AG08396 (cell line): ENCODE measurements at places on chromosomes 6 and 20.

GRCh38 chr20:55774628-55775027 lies 230.7 kb downstream of the CBLN4 start:
- DNase-seq, result no peak

DNA sequence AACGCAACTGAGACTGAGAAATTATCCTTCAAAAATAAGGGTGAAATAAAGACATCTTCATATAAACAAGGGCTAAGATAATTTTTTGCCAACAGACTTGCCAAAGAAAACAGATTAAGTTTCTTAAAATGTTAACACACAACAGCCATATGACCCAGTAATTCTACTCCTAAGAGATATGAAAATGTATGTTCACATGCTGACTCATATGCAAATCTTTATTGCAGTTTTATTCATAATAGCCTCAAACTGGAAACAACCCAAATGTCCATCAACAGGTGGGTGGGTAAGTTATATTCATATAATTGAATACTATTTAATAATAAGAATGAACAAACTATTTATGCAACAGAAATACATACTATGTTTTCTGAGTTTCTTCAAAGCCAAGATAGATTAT lies 140.1 kb downstream of the REV3L start:
- DNase-seq, result no peak

GRCh38 chr6:44969446-44970185 lies 358.5 kb upstream of the RUNX2 start:
- DNase-seq, result no peak

DNA sequence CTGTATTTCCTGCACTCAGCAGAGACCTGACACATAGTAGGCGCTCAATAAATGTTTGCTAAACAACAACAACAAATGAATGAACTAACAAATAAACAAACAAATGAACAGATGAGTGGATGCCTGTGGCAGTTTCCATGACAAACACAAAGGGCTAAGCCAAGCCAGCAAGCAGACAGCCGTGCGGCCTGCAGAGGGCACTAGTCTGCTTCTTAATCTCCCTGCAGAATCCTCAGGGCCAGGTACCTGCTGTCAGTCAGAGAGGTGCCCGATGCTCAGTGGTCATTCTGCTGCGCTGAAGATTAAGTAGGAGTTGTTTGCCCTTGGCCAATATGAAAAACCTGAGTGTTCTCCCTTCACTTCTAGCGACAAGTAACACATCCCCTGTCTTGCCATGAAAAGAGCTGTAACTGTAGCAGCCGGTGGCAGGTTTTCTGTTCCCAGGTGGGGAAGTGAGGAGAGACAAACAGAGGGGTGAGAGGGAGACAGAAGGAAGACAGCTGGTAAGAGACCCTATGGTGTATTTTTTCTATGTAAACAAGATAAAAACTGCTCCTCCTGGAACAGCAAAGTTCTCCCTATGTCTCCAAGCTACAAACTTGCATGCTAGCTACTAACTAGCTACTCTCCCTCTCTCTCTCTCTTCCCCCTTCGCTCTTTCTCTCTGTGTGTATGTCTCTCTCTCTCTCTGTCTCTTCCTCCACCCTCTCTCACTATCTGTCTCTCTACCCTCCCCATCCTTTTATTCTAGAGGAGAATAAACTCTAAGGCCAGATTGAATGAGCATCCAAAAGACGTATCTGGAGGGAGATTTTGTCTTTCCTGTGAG lies at the start of gene MC3R:
MC3R (plus strand) TSS at position 779 of the 829 bp plus-strand sequence. CDS start 112 bp downstream, outside the sequence.
- peak; percentile 18 for DNase-seq

GRCh38 chr6:162485464-162485863 lies 242.1 kb downstream of the PRKN start:
- no peak for DNase-seq

DNA sequence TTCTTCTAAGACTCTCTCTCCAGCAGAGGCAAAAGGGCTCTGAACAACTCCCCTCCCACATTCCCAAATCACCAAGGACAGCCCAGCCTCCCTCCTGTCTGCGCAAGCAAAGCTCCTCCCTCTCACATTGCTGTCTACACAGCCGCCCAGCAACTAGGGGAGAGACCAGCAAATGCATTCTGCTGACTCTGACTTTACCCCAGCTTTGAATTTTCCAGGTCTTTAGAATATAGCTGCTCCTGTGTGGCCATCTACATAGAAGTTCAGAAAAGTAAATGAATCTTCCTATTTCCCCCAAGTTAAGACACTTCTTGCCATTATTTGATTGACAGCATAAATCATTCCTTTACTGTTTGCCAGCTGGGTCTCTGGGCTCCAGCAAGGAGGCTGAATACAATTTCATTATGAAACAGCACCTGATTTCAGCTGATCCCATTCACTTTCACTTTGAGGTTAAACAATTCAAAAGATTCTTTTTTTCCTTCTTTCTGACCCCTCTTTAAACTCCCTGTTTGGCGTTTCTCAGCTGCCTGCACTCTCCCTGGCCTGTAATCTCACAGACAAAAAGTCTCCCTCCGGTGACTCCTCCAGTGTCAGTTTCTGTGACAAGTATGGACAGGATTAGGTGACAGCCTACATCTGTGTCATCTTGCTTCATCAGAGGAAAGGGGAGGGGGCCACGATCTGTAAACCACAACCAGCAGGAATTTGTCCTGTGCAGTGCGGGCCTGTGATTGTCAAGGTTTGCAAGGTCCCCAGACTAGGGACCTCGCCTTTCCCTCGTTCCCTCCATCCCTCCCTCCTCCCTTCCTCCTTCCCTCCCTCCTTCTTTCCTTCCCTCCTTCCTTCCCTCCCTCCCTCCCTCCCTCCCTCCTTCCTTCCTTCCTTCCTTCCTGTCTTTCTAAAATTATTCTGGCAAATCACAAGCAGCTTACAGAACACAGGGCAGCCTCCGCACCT lies 205.6 kb upstream of the RIN2 start:
- DNase-seq, result no peak

DNA sequence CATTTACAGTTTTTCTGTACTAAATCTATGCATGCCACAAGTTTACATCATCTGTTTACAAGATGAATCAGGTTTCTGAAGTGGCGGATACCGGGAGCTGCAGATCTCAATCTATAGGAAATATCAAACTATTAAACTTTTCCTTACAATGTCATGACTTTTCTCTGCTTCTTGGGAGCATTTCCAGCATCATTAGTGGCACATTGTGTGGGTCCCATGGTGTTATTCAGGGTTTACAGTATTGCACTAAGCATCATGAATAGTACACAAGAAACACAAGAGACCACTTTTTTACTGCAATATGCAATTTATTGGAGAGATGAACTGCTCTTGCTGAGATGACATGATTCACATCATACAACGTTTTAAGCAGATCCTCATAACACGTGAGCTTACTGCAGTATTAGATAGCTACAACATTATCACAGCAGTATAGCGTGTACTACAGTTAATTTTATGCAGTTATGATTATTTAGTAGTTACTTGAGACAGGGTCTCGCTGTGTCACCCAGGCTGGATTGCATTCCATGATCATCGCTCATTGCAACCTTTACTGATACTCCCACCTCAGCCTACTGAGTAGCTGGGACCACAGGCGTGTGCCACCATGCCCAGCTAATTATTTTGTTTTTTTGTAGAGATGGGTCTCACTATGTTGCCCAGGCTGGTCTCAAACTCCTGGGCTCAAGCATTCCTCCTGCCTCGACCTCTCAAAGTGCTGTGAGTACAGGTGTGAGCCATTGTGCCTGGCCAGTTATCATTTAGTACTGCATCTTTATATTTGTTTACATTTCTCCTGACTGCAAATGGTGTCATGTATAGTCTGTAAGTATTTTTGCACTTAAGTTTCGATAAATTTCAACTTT lies 18.4 kb downstream of the BLTP3A start:
- no peak for DNase-seq

GRCh38 chr6:5846889-5847288 lies 159.8 kb downstream of the NRN1 start:
- no peak for DNase-seq

GRCh38 chr6:131867744-131868143 lies 59.9 kb downstream of the ENPP1 start:
- DNase-seq, result peak; percentile 24

DNA sequence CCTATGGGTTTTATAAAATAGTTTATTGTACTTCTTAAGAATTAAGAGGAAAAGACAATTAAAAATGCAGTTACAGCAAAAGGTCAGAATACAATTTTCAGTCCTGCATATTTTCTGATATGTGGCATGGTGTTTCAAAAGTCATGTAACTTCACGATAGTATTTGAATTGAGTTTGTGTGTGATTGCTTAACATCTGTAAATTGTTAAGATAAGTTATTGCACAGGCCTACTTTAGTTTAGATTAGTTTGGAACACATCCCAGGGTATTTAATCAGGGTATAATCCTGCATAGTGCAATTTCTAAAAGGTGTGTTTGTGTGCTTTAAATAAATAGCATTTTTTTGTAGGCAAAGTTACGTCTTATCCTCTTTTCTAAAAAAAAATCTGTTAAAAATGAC lies 289.6 kb downstream of the RIMS1 start:
- DNase-seq, result no peak

DNA sequence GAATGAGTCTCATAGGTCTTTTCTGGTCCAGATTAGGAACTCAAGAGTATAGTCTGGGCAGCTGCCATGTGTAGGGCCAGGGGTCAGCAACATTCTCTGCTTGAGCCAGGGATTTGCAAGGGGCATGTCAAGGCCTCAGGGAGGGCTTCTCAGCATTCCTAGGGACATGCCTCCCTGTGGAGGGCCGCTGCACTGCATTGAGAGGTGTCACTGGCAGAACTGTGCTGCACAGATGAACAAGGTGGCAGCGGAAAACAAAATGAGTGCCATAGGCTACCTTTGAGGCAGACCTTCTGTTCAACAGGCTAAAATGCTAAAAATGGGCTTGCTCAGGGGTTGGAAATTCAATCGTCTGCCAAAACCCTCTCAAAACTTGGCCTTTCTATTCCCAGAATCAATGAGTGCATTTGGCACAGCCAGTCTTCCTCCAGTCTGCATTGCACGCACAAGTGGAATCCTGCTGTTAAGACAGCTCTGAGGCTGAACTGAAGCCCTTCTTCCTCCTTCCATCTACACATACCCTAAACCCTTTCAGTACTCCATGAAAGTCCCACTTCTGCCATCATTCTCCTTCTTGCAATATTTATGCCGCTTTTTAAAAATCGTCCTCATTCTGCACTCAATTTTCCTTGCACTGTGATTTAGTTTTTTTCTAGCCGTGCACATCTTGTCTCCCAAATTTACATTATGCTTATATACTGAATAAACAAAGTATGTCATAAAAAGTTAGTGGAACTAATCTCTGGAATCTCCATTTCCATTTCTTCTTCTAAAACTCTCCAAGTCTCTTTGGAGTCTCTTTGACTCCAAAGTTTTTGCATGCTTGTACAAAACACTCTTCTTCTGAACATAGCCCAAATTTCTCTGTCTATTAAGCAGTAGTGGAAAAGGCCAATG lies 51.7 kb downstream of the SLC26A8 start:
- no peak for DNase-seq

DNA sequence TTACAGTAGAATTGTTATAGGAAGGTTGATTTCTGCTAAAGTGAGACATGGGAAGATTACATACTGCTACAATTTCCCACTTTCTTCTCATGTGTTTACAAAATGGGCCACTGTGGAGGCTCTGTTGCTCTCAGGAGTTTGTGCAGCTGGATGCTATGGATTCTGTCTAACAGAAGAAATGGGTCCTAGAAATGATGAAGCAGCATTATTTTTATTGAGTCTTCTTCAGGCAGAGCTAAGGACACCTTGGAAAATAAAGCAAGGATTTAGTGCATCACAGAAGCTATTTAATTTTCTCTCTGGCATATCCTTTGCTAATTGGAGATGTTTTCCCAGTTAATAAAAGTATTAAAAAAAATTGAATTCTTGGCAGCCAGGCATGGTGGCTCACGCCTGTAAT lies 29.2 kb downstream of the CCDC170 start:
- DNase-seq, result no peak

DNA sequence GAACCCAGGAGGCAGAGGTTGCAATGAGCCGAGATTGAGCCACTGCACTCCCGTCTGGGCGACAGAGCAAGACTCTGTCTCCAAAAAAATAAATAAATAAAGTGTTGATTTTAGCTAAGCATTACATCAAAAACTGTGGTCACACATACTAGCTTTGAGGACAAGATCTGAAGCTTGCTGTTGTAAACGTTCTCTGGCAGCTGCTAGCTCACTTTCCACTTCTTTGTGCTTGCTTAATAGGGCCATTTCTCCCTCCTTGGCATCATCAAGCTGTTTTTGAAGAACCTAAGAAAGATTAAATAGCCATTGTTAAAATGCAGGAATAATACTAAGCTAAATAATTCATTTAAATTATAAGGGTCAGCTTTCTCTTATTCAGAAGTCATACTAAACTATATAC lies 55.7 kb downstream of the FAM184A start:
- no peak for DNase-seq

DNA sequence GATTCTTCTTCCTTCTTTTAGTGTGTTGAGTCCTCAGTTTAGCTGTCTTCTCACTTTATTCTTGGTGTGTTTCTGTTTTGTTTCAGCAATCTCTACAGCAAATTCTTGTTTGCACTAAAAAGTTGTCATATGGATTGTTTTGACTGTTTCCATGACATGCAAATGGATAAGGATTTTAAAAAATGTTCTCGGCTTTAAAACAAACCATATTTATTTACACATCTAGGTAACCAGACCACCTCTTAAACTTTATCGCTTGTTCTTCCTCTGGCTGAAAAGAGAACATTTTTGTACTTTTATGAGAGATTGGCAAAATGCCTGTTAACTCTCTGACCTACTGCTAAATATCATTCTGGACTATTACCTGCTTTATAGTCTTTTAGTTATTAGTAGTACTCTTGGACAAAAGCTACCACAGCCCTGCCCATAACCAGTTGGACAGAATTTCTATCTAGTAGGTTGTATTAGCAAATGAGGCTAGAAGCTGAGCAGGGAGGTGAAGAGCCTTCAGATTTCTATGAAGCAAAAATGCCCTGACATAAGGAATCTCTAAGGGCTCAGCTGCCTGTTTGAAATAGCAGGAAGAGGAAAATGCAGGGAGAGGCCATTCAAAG lies 268.3 kb downstream of the CD109 start:
- DNase-seq, result no peak

DNA sequence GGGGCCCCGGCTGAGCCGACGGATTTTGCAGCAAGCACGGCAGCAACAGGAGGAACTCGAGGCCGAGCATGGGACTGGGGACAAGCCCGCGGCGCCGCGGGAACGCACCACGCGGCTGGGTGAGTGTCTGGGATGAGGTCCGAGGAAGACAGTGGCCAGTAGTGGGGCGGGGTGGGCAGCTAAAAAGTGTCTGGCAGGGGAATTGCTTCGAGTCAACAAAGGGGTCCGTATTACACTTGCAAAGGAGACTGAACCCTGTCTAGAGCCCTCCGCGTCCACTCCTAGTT lies 356 bp downstream of the BYSL start:
- peak; percentile 24 for DNase-seq

GRCh38 chr20:17226410-17227218 lies at the start of gene PCSK2:
Gene PCSK2 (plus strand): TSS chr20:17227040. CDS start chr20:17227306, 266 bp downstream.
- DNase-seq, result peak; percentile 55

DNA sequence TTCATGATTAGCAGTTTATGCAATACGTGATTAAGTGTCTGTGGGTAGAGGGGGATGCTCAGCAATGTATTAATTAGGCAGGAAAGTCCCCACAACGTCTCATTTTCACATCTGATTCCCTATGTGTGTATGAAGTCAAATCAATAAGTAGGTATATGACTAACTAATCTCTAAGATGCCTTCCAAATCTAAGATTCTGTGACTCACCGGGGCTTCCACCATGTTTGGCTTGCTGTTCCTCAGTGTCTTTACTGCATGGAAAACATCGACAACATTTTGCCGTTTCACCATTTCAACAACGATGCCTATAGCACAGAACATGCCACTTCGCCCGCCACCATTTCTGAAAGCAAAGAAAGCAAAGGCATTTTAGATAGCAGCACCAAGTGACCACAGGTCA lies 72.0 kb upstream of the THEMIS start:
- DNase-seq, result no peak

GRCh38 chr20:1576641-1577040 lies 19.1 kb upstream of the SIRPD start:
- no peak for DNase-seq

- DNase-seq, result no peak
These were observed 286.0 kb downstream of the ADGB start for GRCh38 chr6:146884728-146885127.
